ENCODE measurements at places on chromosomes 16 and 17.

- DNase-seq, result no peak
These were observed 4.1 kb downstream of the PRCD start for GRCh38 chr17:76543826-76544545.

- DNase-seq, result no peak
These were observed 12.2 kb downstream of the ABCC1 start for GRCh38 chr16:15961571-15962090.

GRCh38 chr17:34110315-34110714 lies 144.8 kb upstream of the CCL2 start:
- DNase-seq, result no peak

- DNase-seq, result no peak
These were observed 231.2 kb downstream of the KATNIP start for GRCh38 chr16:27781195-27781524.

- no peak for DNase-seq
These were observed 17.6 kb downstream of the LPCAT2 start for GRCh38 chr16:55526441-55526840.

- DNase-seq, result no peak
These were observed 2.6 kb upstream of the MYCBPAP start for GRCh38 chr17:50505591-50506130.

DNA sequence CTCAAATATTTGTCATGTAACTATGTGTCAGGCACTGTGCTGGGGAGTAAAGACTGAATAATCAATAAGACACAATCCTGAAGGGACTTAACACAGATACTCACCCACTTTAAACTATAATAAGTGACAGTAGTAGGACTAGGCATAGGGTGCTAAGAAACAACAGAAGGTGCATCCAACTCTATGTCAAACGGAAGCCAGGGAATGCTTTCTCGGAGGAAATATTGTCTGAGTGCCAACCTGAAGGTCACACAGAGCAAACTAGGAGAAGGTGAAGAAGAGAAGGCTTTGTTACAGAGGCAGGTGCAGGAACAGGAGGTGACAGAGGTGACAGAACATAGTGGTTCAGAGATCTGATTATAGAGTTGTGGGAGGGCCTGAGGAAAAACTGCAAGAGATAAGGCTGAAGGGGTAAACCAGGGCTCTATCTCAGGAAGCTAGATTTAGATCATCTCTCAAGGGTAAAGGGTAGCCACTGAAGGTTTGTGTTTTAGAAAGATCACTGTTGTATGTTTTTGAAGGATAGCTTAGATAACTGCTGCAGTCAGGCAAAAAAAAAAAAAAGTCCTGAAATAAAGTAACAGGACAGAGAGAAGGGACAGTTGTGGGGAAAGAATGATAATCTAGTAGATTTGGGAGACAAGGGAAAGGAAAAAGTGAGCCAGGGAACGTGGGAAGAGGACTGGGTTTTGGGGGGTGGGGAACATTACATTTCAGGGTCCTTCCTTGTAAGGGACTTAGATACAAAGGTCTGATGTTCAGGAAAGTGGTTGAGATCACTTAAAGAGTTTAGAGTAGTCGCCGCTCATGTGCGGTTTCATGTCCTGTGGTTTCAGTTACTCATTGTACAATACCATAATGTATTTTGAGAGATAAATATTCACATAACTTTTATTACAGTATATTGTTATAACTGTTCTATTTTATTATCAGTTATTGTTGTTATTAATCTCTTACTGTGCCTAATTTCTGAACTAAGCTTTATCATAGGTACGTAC lies 85.6 kb upstream of the NETO2 start:
- DNase-seq, result no peak

GRCh38 chr16:10971560-10971961 lies 27.2 kb downstream of the CLEC16A start:
- peak; percentile 35 for DNase-seq

GRCh38 chr16:19737306-19738038 lies 19.4 kb downstream of the IQCK start:
- no peak for DNase-seq

DNA sequence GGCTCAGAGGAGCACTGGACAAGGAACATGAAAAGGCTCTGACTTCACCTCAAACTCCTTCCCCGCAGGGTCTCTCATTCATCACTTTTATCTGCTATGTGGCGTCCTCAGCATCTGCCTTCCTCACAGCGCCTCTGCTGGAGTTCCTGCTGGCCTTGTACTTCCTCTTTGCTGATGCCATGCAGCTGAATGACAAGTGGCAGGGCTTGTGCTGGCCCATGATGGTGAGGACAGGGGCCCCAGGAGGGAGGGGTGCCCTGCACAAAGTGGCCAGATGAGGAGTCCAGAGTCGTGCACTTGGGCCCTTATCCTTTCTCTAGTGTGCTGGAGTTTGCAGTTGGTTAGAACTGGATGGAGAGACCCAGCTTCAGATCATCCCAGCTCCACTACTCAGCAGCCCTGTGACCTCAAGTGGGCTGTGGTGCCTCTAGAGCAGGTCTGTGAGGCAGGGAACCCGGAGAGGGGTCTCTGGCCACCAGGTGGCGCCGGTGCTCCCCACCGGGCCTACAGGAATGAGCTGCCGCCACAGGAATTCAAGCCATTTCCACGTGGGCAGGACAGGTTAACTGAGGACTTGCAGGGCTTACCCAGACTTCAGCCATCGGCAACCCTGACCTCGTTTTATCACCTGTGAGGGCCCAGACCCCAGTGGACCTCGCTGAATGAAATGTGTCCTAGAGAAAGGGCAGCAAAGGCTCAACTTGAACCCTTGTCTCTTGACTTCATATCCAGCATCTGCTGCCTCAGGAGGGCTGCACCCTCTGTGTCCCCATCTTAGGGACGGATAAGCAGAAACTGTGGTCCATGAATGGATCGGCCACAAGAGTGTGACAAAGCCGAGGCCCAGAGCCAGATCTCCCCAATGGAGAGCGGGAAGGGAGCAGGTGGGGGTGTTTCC lies 4.0 kb downstream of the CMTM3 start:
- peak; percentile 89 for DNase-seq

DNA sequence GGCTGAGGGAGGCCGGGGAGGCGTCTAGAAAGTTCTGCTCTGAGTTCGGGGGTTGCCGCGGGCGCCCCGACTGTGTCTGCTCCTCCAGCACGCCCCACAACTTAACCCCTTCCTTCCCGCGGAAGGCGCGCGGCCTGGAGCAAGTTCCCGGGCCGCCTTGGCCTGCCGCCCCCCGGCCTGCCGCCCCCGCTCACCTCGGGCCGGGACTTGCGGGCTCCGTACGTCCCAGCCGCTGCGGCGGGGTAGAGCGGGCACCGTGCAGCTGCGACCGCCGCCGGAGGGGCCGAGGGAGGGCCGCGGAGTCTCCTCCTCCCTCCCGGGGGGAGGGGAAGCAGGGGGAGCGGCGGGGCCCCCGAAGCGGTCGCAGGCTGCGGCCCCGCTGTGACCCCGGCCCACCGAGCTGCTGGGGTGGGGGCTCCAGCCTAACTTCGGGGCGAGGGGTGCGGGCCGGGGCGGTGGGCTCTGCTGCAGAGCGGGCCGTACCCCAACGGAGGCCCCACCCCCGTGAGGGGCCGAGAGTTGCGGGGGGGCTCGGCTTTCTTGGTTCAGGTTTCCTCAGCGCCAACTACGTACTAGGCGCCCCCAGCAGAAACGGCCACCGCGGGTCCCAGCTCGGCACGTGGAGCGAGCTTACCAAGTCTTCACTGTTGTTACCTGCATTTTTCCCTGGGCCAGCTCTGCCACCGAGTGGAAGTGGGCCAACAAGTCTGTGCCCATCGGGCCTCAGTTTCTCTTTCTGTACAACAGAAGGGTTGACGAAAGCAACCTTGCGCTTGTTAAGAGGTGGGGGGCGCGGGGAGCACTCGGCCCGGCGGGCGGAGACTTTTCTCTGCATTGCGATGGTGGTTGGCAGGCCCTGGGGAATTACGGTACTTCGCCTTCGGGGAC lies at the start of gene CCDC102A:
Gene CCDC102A, minus strand, starts transcription at position 266 of the 888 bp plus-strand sequence. CDS start 7,394 bp downstream, outside the sequence.
- DNase-seq, result peak; percentile 27

- no peak for DNase-seq
These were observed 237.3 kb downstream of the CCDC182 start for GRCh38 chr17:57507828-57508227.

- no peak for DNase-seq
These were observed 186.4 kb upstream of the ERCC4 start for GRCh38 chr16:13733561-13733960.

DNA sequence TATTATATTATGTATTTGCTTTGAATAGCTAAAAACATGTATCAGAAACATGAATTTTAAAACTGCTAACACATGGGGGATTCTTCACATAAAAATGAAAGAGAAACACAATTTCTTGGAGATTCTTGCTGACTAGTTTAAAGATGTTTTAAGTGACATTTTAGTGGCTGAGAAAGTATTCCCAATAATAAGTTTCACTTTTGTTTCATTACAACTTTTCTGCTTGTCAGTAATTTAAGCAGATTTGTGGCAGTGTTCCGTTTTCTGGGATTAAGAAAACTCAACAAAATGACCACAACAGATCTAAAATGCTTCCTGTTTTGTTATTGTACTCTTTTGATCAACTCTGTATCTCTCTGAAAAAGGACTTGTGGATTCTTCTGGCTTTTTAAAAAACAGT lies 75.9 kb downstream of the NLK start:
- DNase-seq, result no peak

DNA sequence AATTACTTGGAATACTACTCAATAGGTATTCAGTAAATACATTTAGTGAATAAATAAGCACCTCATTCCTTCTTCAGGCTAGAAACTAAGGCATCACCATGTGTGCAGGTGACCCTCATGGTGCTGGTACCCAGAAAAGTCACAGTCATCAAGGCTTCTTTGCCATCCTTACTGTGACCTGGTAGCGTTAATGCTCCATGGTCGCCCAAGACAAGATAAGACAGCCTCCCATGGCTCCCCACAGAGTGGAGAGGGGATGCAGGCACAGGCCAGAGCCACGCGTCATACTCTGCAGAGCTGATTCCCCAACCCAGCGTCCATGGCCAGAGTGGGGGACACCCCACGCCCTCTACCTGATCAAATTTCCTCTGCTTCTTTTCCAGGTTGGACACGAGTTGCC lies 73.8 kb downstream of the NDE1 start:
- no peak for DNase-seq

GRCh38 chr17:70702683-70703255 lies 533.4 kb downstream of the KCNJ2 start:
- no peak for DNase-seq

GRCh38 chr17:39547713-39548478 lies 59.8 kb downstream of the NEUROD2 start:
- peak; percentile 70 for DNase-seq

GRCh38 chr16:69836257-69836656 lies 74.1 kb downstream of the WWP2 start:
- no peak for DNase-seq

DNA sequence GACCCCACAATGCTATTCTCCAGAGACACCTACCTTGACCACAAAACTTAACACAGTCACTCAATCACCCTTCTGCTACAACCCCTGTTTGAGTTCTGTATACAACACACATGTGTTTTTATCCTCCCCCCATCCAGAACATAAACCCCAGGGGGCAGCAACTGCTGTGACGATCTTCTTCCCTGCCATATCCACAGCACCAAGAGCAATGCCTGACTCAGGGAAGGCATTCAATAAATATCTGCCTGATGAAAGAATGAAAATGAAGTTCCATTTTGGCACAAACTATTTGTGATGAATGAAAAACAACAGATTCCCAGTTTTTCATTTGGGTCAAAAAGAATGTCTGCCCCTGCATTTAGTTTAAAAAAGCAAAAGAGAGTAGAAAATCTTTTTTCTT lies 27.0 kb downstream of the ASIC2 start:
- DNase-seq, result no peak

- no peak for DNase-seq
These were observed 11.3 kb upstream of the TUBG2 start for GRCh38 chr17:42647778-42648177.

DNA sequence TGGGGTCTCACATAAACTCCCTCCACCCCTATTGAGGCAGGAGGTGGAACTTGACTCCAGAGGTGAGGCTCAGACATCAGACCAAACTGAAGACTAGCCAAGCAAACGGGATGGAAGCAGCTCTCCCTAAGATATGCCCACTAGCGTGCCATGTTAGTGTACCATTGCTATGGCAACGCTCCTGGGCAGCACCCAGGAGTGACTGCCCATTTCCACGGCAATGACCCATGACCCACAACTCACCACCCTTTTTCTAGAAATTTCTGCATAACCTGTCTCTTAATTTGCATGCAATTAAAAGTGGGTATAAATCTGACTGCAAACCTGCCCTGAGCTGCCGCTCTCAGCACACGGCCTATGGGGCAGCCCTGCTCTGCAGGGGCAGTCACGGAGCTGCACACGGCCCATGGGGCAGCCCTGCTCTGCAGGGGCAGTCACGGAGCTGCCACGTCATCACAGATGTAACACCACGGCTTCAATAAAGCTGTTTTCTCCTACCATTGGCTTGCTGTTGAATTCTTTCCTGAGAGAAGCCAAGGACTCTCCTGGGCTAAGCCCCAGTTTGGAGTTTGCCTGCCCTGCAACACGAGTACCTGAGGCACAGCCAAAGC lies 164.3 kb downstream of the RBFOX3 start:
- no peak for DNase-seq

DNA sequence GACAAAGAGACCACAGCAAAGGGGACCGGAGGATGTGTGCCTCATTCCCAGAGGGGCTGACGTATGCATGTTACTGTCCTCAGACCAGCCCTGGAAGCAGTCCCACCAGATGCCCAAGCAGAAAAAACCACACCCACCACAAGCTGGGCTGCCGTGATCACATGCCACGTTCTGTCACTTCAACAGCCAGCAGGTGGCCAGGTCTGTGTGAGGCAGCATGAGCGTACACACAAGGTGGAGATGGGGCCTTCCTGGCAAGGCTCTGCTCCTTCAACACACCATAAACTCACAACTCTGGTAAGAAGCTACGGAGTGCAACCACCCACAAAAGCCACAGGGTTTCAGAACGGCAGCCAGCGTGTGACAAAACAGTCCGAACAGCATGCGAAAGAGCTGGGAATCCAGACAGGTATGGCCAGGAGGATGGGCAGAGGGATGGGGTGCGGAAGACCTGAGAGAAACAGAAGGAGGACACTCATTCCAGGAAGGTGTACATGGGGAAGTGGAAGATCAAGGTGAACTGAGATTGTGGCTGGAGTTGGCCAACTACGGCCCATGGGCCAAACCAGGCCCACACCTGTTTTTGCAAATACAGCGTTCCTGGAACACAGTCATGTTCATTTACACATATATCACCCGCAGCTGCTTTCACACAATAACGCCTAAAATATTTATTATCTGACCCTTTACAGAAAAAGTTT lies 27.9 kb downstream of the MBTPS1 start:
- peak; percentile 12 for DNase-seq

DNA sequence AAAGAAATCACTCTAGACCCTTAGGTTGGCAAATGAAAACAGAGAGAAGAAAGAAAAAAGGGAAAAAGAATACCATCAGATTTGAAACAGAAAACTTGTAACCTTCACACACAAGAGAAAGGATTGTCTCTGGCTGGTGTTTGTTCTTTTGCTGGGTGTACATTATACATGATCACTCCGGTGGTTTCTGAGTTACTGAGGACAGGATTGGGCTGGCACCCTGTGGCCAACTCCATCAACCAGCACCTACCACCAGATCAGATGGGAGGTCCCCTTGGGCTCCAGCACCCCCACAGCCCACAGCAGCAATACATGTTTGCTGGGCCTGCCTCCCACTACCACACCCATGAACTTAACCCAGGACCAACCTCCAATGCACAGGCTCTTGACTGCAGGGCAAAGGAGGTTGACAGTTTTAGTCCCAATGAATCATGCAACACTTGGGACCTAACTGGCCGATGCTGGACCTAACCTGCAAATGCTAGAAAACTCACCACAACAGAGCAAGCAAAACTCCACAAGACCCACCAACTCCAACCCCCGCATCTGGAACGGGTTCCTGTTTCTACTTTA lies 308.3 kb downstream of the SOX9 start:
- no peak for DNase-seq

GRCh38 chr17:41773731-41774193 lies 12.7 kb downstream of the JUP start:
- DNase-seq, result no peak

- DNase-seq, result no peak
These were observed 18.8 kb downstream of the ZCCHC14 start for GRCh38 chr16:87474017-87474416.

Data from stimulated activated CD4-positive, alpha-beta T cell treated with anti-CD3 and anti-CD28 coated beads, Interleukin-1b, Interleukin-23, amount 100 ng/mL, for 4 hours (primary cell).